Nephron progenitor cell (in vitro differentiated cells): ENCODE measurements at places on chromosomes 7 and 10.

- H3K36me3 ChIP-seq: no peaks in the 10 kb centered on the region
- DNase-seq: no peak
- peaks cover 38% of the 10 kb centered on the region for H3K4me1 ChIP-seq
Measured at GRCh38 chr10:31072451-31072850, 40.8 kb upstream of the ZNF438 start.

GRCh38 chr10:92734301-92734700 lies 44.5 kb downstream of the HHEX start:
- no peaks in the 10 kb centered on the region for H3K36me3 ChIP-seq
- no peaks in the 10 kb centered on the region for H3K4me1 ChIP-seq
- H3K27ac ChIP-seq: no peak overlapping the region
- peaks cover 12% of the 10 kb centered on the region for H3K27me3 ChIP-seq
- no peak for DNase-seq
- no peak overlapping the region for H3K4me3 ChIP-seq

- H3K36me3 ChIP-seq: peaks cover 24% of the 10 kb centered on the region
- H3K4me1 ChIP-seq: peaks cover 50% of the 10 kb centered on the region
- H3K4me3 ChIP-seq: no peak overlapping the region
- peak overlapping the region; percentile 14 for H3K27ac ChIP-seq
- DNase-seq: no peak
- H3K27me3 ChIP-seq: no peaks in the 10 kb centered on the region
Measured at GRCh38 chr10:3095373-3096139, 28.2 kb downstream of the PFKP start.

GRCh38 chr10:78542141-78542489 lies 508.5 kb downstream of the RPS24 start:
- peaks cover 28% of the 10 kb centered on the region for H3K27me3 ChIP-seq
- H3K4me3 ChIP-seq: no peak overlapping the region
- no peak overlapping the region for H3K27ac ChIP-seq
- no peaks in the 10 kb centered on the region for H3K36me3 ChIP-seq
- no peak for DNase-seq

DNA sequence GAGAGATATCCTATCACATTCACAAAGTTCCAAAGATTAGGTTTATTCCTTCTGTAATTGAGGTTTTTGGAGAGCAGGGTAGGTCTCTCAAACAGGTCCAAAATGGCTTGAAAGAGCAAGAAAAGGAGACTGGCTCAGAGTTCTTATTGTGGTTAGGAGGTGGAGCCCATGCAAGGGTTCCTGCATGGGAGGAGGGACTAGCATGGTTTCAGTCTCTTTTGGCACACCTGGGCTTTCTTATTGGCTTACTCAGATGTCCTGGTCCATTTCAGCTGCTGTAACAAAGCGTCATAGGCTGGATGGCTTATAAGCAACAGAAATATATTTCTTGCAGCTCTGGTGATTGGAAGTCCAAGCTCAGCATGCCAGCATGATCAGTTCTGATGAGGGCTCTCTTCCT lies 493.1 kb downstream of the REEP3 start:
- H3K36me3 ChIP-seq: no peaks in the 10 kb centered on the region
- no peak overlapping the region for H3K27ac ChIP-seq
- H3K4me1 ChIP-seq: peaks cover 13% of the 10 kb centered on the region
- H3K27me3 ChIP-seq: no peaks in the 10 kb centered on the region
- no peak overlapping the region for H3K4me3 ChIP-seq

GRCh38 chr7:154512121-154512833 lies 460.1 kb downstream of the DPP6 start:
- H3K36me3 ChIP-seq: no peaks in the 10 kb centered on the region
- no peak overlapping the region for H3K4me3 ChIP-seq
- peaks cover 5% of the 10 kb centered on the region for H3K27me3 ChIP-seq
- DNase-seq: no peak
- no peaks in the 10 kb centered on the region for H3K4me1 ChIP-seq
- H3K27ac ChIP-seq: no peak overlapping the region

DNA sequence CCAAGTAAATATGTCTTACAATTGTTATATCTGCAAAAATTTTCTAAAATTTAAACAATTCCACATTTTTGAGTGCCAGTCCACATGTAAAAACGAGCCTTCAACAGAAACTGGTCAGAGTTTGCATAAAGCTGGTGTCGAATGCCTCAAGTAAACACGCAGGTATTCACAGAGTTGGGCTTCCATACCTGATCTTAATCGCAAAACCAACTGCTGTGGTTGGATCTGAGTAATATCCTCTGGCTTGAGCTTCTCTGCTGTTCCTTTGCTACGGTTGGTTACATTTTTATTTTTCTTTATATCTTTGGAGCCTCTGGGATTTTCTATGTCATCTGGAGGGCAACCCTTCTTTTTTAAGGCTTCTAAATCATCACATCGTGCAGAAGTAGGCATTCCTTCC lies 28.4 kb downstream of the ITGB1 start:
- H3K27ac ChIP-seq: no peak overlapping the region

- peak overlapping the region; percentile 20 for H3K27ac ChIP-seq
- H3K36me3 ChIP-seq: no peaks in the 10 kb centered on the region
- no peak for DNase-seq
- H3K27me3 ChIP-seq: peaks cover 10% of the 10 kb centered on the region
- no peak overlapping the region for H3K4me3 ChIP-seq
Measured at GRCh38 chr10:78755063-78755701, 313.6 kb upstream of the ZMIZ1 start.

DNA sequence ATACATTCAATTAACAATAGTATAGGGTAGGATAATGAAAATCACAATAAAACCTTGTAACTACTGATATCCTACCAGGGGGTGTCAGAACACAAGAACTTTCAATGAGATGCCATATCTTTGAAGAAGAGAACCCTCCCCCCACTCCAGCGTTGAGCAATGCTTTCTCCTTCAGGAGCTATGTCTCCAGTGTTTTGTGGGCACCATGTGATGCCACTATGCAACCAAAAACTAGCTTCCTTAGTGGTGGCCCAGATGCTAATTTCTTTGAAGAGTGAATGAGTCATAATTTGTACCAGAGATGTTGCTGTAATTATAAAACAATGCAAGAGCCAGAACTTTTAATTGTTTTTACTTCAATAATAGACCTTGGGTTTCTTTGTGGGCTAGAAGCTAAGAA lies 76.0 kb upstream of the ADO start:
- no peak overlapping the region for H3K4me3 ChIP-seq
- no peak overlapping the region for H3K27ac ChIP-seq
- H3K4me1 ChIP-seq: no peaks in the 10 kb centered on the region
- no peak for DNase-seq
- no peaks in the 10 kb centered on the region for H3K36me3 ChIP-seq

DNA sequence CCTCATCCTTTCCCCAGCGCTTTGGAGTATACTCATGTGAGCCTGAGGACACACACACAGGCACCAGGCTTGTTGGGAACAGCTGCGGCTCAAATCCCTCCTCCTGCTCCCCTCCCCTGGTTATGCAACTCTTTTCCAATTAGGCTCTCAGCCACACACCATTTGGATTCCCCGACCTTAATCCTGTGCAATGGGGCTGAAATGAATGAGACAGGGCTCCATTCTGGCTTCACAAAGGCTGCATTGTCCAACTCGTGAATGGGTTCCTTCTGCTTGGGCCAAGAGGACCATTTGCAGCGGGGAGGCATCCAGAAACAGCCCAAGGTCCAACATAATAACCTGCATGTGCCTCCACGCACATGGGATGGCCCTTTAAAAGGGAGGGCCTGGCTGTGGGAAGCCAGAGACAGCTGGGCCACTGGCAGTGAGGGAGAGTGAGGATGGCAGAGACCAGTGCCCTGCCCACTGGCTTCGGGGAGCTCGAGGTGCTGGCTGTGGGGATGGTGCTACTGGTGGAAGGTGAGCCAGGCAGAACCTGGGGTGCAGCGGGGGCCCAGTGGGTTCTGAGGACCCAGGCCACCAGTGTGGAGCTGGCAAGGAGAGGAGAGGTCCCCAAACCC lies at the start of gene RGR:
Gene RGR, plus strand, starts transcription at position 403 of the 620 bp plus-strand sequence. Its CDS starts 38 bp downstream, at position 441.
- H3K36me3 ChIP-seq: no peaks in the 10 kb centered on the region
- H3K4me1 ChIP-seq: no peaks in the 10 kb centered on the region
- no peak for DNase-seq
- no peak within 1 kb of the TSS for H3K4me3 ChIP-seq
- H3K27me3 ChIP-seq: peaks cover 13% of the 10 kb centered on the region

GRCh38 chr10:128316925-128317324 lies 190.7 kb upstream of the MKI67 start:
- no peak for DNase-seq
- H3K4me1 ChIP-seq: peaks cover 27% of the 10 kb centered on the region
- H3K27me3 ChIP-seq: peaks cover 20% of the 10 kb centered on the region
- H3K4me3 ChIP-seq: no peak overlapping the region
- H3K27ac ChIP-seq: no peak overlapping the region

DNA sequence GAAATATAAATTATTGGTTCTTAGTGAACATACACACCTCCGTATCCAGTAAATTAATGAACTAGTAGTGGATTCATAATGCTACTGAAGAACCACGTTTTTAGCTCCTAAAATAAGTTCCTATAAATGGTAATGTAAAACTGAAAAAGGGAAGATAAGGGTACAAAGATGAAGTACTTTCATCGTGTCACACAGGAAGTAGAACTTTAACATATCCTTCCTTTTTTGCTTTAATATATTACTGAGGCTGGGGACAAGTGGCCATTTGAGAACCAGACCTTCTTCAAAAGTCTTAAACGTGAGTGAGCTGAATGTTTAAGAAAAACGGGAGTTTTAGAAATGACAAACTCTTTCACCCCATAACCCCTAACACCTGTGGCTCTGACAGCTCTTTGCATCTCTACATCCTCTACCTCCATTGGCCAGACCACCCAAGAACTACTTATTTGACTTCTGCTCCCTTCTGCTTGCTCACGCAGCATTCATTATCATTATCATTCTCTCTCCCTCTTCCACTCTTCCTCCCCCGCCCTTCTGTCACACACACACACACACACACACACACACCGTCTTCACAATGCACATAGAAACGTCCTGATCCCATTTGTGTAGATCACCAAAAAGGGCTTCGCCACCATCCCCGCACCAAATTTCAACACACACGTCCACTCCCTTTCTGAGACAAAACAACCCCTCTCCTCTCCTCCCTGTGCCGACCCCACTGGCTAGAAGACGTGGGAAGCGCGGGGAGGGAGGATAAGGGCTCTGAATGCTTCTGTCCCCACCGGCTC lies 677 bp downstream of the SKAP2 start:
- peaks cover 2% of the 10 kb centered on the region for H3K27me3 ChIP-seq
- no peaks in the 10 kb centered on the region for H3K36me3 ChIP-seq
- peak overlapping the region; percentile 98 for H3K27ac ChIP-seq
- H3K4me1 ChIP-seq: peaks cover 70% of the 10 kb centered on the region
